ENCODE measurements at places on chromosomes 1 and 21. TPM values are rescaled to one million over a fixed set of nuclear protein-coding genes. Genes with fewer than 3 reads are reported as not detected.

GPR25 gene
- not detected for total RNA-seq

FLG2 gene
- not detected for total RNA-seq

AMY1B gene
- total RNA-seq = not detected

UBE2U gene
- total RNA-seq = 1.2 TPM

C1QB gene
- 102 TPM for total RNA-seq

SPTA1 gene
- not detected for total RNA-seq

SMCP gene
- total RNA-seq = not detected

B3GALT2 gene
- total RNA-seq = 83.4 TPM

RGS4 gene
- total RNA-seq = 0.52 TPM

MYCL gene
- 1.5 TPM for total RNA-seq

KIAA0040 gene
- 16.9 TPM for total RNA-seq

DRAXIN gene
- 0.05 TPM for total RNA-seq

TNFAIP8L2 gene
- 1.4 TPM for total RNA-seq

L1TD1 gene
- 0.05 TPM for total RNA-seq

NR5A2 gene
- total RNA-seq = 1.7 TPM

CFAP57 gene
- not detected for total RNA-seq

AMY1C gene
- not detected for total RNA-seq

PRAMEF27 gene
- total RNA-seq = not detected

NMNAT2 gene
- 1.2 TPM for total RNA-seq

FAM110D gene
- total RNA-seq = 4.5 TPM

Measured in left ventricle myocardium superior (tissue), 1 donor.